Endothelial cell (in vitro differentiated cells): ENCODE measurements at places on chromosomes 4 and X. TPM values are rescaled to one million over a fixed set of nuclear protein-coding genes. Genes with fewer than 3 reads are reported as not detected.

NLRP2B gene
- not detected for total RNA-seq

NUDT10 gene
- total RNA-seq: 4.1 TPM

DNA sequence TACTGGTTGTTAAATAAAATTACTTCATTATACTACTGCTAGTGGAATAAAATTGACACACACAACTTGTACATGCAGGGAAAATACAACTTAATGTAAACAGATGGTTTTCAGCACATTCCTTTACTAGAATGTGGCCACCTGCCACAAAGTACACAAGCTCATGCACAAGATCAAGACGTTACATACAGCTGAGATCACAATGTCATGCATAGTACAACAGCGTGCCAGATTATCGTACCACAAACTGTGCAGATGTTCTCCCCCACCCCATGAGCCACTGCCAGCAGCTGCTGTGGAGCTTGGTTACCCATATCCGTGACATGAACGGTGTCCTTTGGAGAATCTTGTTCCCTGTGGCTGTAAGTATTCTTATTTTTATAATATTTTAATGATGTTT, 27.7 kb downstream of the FBXO8 start:
- DNase-seq: no peak

DNA sequence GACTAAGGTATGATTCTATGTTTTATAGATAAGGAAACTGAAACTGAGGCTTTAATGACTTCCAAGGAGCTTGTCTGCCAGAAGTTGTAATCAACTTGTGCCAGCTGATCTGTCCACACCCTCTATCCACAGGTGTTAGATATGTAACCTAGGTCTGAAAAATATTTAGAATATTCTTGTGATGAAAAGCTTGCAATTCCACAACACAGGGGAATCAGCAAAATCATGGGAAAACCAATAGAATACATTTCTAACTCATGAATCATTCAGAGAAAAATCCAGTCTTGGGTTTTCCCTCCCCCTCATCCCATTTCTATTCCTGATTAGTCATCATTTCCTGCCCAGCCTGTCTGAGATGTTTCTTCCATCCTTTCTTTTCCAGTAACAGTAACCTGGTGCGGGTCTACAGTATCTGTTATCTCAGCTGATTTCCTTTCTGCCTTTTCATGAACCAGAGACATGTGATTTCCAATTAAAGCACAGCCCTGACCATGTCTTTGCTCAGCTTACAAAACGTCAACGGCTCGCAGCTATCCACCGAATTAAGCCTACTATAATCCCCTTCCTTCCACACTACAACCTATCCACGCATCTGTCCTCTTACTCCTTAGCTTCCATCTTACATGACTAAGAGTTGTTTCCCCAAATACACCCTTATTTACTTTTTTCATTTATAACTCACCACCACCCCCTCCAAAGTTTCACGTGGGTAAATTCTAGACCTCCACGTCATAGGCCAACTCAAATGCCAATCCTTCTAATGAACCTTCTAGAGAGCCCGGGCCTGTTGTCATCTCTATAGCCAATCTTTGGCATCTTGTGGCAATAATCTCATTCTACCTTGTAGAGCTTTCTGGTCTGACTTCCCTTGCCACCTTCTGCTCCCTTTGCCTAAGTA, 961 bp upstream of the NOCT start:
- DNase-seq: no peak

DNA sequence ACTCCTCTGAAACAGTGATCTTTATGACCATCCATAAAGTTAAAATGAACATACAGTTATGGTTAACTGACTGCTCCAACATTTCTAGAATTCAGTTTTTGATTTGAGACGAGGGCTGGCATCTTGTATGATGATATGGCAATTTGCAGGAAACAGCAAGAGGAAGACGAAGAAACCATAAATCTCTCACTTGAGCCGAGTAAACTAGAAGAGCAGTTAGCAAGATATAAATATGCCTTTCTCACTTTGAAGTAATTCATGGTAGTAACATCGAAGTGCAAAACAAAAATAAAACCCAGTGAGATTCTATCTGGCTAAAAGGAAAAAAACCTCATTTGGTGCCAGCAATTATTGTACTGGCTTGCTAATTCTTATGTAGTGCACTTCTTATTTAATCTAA, 139.0 kb upstream of the SPRY1 start:
- DNase-seq: no peak

XAGE2 gene
- not detected for total RNA-seq

GRCh38 chrX:24243692-24244091, 70.2 kb downstream of the SUPT20HL2 start:
- DNase-seq: no peak

- no peak for DNase-seq
Observed at GRCh38 chrX:30278365-30278764, 30.8 kb downstream of the NR0B1 start.

ASB9 gene
- 2.8 TPM for total RNA-seq

- DNase-seq: no peak
Observed at GRCh38 chr4:164765833-164766232, 11.9 kb downstream of the SMIM31 start.

DNA sequence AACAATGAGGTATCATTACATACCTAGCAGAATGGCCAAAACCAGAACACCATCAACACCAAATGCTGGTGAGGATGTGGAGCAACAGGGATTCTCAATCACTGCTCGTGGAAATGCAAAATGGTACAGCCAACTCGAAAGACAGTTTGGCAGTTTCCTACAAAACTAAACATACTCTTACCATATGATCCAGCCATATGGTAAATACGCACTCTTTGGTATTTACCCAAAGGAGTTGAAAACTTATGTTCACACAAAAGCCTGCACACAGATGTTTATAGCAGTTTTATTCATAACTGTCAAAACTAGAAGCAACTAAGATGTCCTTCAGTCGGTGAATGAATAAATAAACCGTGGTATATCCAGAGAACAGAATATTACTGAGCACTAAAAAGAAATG, 7.8 kb downstream of the CASP3 start:
- DNase-seq: no peak

SPATA4 gene
- total RNA-seq: not detected

TCEAL7 gene
- 23.7 TPM for total RNA-seq

PROM1 gene
- total RNA-seq: 12.2 TPM

- DNase-seq: no peak
Observed at GRCh38 chr4:142467088-142467487, 379.0 kb downstream of the INPP4B start.

GRCh38 chr4:24727390-24728224, 67.8 kb upstream of the SOD3 start:
- DNase-seq: no peak

GRCh38 chr4:124738994-124739393, 26.5 kb upstream of the ANKRD50 start:
- DNase-seq: no peak

DNA sequence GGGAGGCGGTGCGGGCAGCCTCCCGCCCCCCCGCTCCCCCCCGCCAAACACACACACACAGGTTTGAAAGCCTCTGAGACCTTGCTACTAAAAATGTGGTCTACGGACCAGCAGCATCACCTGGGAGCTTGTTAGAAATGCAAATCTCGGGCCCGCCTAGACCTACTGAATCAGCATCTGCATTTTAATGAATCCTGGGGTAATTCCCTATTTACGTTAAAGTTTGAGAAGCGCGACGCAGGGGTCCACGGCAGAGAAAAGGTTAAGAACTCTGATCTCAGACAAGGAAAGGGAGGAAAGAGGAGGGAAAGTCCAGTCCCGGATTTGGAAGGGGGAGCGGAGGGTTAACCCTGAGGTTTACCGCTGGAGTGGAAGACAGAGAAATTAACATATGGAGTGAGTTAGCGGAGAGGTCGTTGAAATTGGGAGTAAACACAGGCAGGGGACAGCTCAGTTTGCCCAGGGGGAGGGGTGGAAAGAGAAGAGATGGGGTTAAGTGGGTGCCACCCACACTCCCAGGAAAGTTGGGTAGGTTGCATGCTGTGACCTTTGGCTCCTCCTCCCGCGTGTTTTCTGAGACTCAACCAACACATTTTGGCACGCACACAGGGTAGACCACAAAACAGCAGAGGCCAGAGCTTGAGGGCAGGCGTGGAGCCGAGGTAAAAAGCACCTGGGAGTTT, 483.6 kb downstream of the BCOR start:
- no peak for DNase-seq

DMP1 gene
- 0.13 TPM for total RNA-seq

GRCh38 chr4:84672177-84672576, 89.2 kb downstream of the CDS1 start:
- no peak for DNase-seq

LRRC66 gene
- total RNA-seq: 1.3 TPM

PPP1R2C gene
- not detected for total RNA-seq

VCX gene
- total RNA-seq: not detected

TAF1 gene
- total RNA-seq: 50.6 TPM

- DNase-seq: no peak
Observed at GRCh38 chr4:128249787-128250668, 37.6 kb downstream of the PGRMC2 start.

DNA sequence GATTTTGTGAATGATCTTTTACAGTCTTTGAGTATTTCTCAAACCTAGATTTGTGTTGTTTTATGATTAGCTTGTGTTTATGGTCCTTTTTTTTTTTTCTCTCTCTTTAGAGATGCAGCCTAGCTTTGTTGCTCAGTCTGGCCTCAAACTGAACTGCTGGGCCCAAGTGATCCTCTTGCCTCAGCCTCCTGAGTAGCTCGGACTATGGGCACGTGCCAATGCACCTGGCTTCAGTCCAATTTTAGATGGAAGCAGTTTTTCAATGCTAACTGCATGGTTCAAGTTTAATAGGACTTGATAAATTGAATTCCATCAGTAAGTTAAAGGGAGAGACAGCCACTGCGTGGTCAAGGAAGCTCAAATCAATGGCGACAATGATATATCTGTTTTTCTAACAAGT, 3.8 kb upstream of the FGG start:
- no peak for DNase-seq

DNA sequence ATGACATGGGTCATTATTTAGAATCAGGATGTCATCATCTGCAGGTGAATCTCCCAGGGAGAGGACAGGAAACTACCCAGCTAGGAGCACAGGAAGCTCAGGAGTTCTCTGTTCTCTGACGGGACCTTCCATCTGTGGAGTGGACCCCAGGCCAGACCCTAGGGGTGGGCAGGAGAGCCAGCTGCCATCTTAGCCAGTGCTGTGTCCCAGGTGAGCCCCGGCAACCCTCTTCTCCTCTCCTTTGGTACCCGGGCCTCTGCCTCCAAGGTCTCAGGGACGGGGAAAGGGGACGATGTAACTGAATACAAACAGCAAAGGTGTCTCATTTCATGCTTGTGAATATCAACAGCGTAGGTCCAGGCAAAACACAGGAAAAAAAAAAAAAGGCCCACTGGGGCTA, 48.5 kb downstream of the C4orf50 start:
- DNase-seq: no peak

HSD17B13 gene
- not detected for total RNA-seq

DNA sequence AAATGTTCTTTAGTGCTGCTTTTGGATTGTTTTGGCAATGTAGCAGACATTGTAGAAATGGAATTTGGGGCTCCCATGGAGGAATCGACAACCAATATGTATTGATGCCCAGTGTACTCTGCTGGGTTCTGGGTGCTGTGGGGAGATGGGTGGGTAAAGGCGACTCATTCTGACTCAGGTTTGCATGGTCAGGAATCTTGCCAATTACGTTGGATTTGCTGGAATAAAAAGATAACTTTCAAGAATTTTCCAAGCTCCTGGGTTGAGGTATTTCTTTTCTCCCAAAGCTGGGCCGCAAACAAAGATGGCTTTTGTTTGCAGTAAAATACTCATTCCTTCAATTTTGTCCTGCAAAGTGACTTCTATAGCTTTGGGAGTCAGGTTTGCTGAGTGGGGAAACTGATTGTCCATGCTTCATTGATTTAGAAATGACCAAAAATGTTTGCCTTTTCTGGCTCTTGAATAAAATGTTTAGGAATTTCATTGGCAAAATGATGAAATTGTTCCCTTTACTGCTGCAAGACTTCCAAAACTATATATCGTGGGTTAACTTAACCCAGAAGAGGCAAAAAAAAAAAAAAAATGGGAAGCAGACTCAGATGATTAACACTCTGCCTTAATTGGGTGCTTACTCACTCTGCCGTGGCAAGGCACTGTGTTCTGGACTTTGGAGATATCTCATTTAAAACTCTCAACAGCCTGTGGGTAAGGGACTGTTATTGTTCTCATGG, 57.0 kb downstream of the RTL9 start:
- DNase-seq: no peak

DUX4 gene
- total RNA-seq: 0.49 TPM

DNA sequence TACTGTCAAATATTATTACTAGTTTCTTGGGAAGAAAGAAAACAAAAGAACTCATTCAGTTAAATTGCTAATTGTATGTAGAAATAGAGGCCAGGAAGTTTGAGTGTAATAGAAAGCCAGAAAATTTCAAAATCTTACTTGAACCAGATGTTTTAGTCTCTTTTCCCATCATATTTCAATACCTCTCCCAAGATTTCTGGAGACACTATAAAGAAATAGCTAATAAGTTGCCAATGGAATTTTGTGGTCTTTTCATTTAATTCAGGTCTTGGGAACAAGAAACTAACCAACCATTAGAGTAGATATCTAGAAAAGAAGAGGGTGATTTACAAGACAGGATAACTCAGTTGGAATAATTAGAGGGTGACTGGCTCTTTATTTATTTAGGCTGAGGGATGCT, 112.2 kb downstream of the AGTR2 start:
- DNase-seq: no peak

LARP1B gene
- total RNA-seq: 9.6 TPM

GRCh38 chrX:1468250-1468772, 15.6 kb upstream of the ASMTL start:
- DNase-seq: no peak

ANKRD50 gene
- total RNA-seq: 39.1 TPM

DNA sequence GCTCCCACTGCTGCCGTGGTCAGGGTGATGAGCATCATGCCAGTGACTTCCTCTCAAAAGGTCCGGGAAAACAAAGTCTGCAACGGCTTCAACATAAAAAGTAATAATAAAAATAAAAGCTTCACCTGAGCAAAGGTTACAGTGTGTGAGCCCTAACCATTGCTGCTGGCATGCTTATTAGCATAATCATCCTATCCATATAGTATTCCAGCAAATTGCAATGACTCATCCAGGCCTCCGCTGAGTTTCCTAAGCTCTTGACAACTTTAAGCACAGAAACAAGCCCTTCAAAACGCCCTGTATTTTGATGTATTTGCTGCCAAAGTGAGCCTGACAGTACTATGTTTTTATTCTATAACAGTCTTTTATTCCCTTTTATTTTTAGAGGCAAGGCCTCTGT, 100.5 kb downstream of the AASDH start:
- no peak for DNase-seq

CLCN4 gene
- 23.1 TPM for total RNA-seq

- DNase-seq: no peak
Observed at GRCh38 chr4:104531390-104531789, 36.7 kb upstream of the CXXC4 start.

DNA sequence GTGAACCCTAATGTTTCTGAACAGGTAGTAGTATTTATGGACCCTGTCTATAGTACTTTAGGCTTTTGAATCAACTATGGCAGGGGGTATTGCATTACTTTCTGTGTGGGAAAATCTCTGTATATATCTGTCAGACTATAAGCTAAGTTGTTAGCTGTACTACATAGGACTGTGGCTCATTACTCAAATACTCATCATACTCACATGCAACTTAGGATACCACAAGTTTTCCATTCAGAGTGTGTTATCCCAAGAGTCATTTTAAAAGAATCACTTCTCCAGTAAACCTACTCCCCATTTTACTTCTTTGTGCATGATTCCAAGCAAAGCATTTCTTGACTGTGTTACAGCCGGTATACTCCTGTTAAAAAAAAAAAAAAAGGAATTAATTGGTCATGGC, 95.6 kb downstream of the PHOX2B start:
- no peak for DNase-seq

GRCh38 chrX:34813618-34814017, 129.0 kb upstream of the FAM47B start:
- DNase-seq: no peak
